ENCODE measurements at places on chromosomes 11 and 22.

DNA sequence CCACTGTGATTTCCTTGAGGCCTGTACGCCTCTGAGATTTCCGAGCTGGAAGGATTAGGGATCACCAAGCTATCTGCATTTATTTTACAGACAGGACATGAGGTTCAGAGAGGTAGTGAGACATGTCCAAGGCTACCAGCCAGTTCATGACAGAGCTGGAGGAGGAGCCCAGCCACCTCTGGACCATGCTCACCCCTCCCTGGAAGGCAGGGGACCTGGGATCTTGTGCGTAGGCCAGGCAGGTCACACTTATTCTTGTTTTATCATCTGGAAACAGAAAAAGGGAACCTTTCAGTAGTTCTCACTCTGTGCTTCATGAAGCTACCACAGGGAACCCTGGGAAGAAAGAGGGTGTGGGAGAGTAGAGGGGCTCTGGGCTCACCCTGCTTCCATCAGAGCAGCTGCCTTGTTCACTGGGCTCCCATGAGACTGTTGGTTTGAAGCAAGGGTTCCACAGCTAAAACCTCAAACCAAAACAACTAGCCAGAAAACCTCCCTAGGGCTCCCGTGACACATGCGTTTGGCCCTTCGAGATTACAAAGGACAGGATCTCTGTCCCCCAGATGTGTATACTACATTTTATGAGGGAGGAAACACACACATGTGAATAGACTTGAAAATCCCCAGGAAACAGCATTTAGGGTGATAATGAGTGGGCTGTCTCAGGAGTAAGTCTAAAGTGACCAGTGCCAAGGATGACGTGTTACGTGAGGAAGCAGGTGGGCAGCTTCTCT is 106.4 kb downstream of the DSCAML1 start:
- DNase-seq = no peak

GRCh38 chr22:45460288-45461109 is 42.2 kb upstream of the FBLN1 start:
- DNase-seq = no peak

- no peak for DNase-seq
These were observed 13.2 kb downstream of the BBS1 start for GRCh38 chr11:66523611-66524010.

- peak; percentile 55 for DNase-seq
These were observed at the start of gene YAP1 for GRCh38 chr11:102109896-102110760. YAP1 (plus strand) TSS chr11:102110447; CDS start chr11:102110849, 402 bp downstream.

DNA sequence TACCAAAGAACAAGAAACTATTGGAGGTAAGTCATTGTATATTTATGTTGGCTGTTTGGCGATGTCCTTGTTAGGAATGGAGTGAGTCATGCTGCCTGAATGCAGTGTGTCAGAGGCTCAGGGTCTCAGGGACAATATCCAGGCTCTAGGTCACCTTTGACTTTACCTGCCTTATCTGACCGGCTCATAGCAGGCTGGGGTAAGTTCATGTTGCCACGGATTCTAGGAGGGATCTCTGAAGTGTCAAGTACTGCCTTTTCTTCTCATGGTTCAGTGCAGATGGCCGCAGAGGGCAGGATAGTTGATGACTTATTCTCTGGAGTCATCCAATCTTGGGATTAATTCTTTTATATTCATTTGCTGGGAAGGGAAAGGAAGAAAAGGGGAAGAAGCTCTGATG is 53.2 kb downstream of the SPON1 start:
- DNase-seq = no peak

- no peak for DNase-seq
These were observed 49.6 kb downstream of the CNTF start for GRCh38 chr11:58671983-58672633.

- DNase-seq = no peak
These were observed 64.5 kb downstream of the C11orf91 start for GRCh38 chr11:33636104-33636503.

GRCh38 chr11:10856689-10857458 is 979 bp downstream of the ZBED5 start:
- no peak for DNase-seq

DNA sequence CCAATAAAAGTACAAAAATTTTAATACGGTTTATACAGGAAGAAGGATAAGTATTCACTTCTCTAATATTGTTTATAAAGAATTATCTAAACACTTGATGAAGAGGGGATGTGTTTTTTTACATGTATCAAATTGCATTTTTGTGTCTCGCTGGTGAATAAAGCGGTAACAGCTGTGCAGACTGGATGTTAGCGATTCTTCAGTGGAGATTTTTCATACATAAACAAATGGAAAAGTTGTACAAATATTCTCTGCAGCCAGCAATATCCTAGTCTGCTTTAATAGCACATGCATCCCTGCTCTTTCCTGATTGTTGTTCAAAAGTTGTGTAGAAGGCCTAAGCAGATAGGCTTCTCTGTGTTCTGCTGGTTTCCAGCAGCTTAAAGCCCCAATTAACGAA is 369.3 kb downstream of the SOX6 start:
- no peak for DNase-seq

DNA sequence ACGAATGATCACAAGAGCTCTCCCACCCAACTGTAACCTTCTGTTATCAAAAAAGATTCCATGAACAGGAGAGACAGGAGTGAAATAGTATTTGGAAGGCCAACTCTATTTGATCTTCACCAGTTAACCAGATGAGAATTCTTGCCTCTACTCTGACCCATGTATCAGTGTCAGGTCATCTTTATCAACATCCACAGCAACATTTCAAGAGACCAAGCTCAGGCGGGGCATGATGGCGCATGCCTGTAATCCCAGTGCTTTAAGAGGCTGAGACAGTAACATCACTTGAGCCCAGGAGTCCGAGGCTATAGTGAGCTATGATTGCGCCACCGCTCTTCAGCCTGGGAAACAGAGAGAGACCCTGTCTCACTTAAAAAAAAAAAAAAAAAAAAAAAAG is 62.3 kb downstream of the GAB2 start:
- DNase-seq = no peak

- no peak for DNase-seq
These were observed 351.1 kb downstream of the BUD13 start for GRCh38 chr11:116421529-116422185.

- DNase-seq = no peak
These were observed 32.2 kb downstream of the ARAP1 start for GRCh38 chr11:72720047-72720446.

DNA sequence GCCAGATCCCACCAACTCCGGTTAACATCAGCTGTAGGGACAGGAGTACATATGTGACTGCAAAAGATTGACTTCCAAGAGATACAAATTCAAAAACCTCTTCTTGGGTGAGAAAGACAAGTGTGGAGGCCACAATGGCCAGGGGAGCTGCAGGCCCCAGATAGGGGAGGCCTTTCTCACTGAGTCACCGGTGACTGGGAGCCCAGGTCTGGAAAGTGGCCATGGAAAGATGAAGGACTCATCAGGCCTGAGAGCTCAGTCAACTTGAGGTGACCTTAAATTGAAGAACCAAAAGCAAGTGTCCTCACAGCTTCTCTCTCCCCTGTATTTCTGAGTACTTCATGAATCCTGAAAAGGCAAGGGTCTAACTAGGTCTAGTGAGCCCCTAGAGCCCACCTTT is 90.4 kb upstream of the CLPB start:
- no peak for DNase-seq

GRCh38 chr11:64268893-64269539 is 15.4 kb downstream of the BAD start:
- no peak for DNase-seq

DNA sequence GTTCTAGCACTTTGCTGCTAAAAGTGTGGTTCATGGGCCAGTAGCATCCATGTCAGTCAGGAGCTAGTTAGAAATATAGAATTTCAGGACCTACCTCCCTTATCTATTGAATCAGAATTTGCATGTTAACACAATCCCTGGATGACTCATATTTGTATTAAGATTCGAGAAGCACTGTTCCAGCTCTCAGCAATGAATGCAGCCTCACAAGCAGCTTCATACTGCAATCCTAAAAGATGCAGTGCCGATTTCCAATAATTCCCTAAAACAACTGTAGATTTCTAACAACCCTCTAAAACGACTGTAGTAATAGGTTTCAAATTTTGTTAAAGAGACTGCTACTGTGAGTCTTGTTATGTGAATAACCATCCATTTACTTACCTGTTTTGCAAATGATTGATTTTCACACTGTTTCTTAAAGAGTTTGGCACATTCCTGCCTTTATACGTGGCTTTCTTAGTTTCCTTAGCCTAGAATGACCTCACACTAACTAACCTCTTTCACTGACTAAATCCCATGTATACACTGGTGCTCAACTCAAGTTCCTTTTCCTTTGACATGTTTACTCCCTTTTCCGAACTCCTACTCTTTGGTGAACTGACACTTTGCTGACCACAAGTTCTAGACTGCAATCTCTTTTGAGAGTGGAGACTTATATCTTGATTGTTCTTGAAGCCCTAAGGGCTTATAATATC is 511.8 kb downstream of the METTL15 start:
- DNase-seq = no peak

DNA sequence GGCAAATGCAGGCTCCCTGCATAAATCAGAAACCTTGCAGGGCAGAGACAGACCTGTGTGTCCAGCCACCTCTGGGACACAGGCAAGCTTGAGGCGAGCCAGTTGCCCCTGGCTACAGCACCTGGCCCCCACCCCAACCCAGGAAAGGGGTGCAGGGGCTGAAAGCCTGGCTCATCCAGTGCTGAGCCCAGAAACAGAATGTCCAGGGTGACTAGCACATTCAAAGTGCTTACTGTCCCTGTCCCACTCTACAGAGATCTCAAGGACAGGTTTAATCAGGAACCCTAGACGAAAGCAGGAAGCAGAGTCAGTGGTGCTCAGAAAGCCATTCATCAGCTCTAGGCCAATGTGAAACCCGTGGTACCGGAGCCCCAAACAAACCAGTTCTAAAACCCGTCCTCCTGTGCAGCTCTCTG is 31.9 kb downstream of the PLEKHA7 start:
- DNase-seq = no peak

- no peak for DNase-seq
These were observed 199.2 kb downstream of the MN1 start for GRCh38 chr22:27602390-27602789.

GRCh38 chr11:90288212-90288821 is 65.5 kb upstream of the CHORDC1 start:
- no peak for DNase-seq

DNA sequence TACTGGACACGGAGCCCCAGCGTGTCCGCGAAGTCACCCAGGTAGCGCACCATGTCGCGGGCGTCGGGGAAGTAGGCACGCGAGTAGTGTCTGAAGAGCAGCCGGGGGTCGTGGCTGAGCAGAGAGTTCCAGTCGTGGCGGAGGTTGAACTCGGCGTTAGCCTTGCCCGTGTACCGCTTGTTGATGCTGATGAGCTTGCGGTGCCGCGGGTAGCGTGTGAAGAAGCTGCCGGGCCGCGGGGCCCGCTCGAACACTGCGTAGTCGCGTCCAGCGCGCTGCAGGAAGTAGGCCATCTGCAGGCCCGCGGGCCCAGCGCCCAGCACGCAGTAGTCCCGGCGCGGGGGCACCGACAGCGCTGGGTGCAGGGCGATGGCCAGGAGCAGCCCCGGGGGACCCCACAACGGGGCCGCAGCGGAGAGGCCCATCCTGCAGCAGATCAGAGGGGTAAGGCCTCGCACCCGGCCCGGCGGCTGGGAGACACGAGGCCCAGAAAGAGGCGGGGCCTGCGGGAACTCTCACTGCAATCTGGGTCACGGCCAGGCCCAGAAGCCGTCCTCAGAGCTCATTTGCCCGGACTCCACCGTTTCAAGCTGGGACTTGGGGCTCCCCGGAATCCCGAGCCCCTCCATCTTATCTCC is 723 bp downstream of the FOXRED2 start:
- no peak for DNase-seq

DNA sequence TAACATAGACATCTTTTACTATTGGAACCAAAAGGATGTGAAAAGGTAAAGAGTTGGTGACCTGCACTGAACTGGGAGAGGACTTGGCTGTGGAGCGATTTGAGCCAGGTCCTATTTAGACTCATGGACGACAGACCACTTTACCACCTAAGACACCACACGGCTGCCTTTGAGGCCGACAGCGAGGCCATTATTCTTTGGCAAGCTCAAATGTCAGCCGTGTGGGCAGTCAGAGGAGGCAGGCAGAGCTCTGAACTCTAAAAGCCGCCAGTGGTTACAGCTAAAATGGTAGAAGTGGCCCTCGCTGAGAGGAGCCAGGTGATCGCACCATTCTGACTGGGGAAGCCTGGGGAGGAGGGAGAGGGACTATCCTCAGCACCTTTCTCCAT is 50.5 kb downstream of the SCUBE1 start:
- DNase-seq = no peak

- no peak for DNase-seq
These were observed 54.2 kb downstream of the PACSIN2 start for GRCh38 chr22:42960531-42961399.

DNA sequence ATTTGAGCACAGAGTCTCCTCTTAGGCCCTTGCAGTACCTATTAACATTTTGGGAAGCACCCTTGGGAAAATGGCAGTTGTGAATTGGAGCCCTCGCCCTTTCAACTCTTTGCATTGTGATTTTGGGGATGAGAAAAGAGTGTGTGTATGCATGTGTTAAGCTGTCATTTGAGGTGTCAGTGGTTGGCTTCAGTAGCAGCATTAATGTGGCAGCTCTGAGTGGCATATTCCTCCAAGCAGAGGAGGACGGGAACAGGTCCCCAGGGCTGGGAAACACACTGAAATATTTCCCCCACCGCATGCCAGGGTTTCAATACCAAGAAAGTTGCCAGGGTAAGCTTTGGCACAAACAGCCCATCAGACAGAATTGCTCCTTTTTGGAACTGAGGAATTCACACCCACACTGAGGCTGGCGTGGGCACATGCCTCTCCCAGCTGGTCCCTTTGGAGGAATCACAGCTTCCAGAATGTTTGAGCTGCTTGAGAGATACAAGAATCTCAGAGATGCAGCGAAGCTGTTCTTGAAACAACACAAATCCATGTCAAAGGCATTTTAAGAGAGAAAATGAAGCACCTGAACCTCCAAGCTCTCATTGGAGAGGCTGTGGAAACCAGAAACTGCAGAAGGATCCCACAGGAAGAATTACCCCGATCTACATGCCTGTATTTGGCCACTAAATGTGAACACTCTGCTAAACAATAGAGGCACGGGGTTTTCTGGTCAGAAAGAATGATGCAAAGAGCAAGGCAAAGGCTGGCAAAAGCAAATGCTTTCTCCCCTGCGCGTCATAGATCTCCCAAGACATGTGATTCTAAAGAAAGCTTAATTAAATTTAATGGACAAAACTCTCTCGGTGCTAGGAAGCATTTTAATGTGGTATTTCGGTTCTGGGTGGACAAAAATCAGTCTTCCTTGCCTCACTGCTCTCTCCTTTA is 67.2 kb upstream of the RCN1 start:
- DNase-seq = peak; percentile 45

Data from occipital lobe (tissue), 3 donors.